ENCODE measurements at places on chromosomes 4 and X. TPM values are rescaled to one million over a fixed set of nuclear protein-coding genes. Genes with fewer than 3 reads are reported as not detected.

CYSLTR1 gene
- 2.6 TPM for total RNA-seq

ADGRG2 gene
- total RNA-seq = 0.82 TPM

TCEAL2 gene
- 16.1 TPM for total RNA-seq

IL2 gene
- total RNA-seq = not detected

SOX3 gene
- 1.5 TPM for total RNA-seq

TASL gene
- total RNA-seq = 0.73 TPM

RNF128 gene
- total RNA-seq = 2.0 TPM

USP51 gene
- total RNA-seq = 7.5 TPM

UBE2A gene
- total RNA-seq = 34.1 TPM

Data from cerebellum (tissue), 4 donors.